ENCODE measurements at places on chromosomes 16 and 17. TPM values are rescaled to one million over a fixed set of nuclear protein-coding genes. Genes with fewer than 3 reads are reported as not detected.

The DHRS13 gene
- 27.3 TPM for total RNA-seq

The MFSD6L gene
- 4.1 TPM for total RNA-seq

- DNase-seq, result no peak
Observed at GRCh38 chr16:51834794-51835193, 683.7 kb upstream of the SALL1 start.

GRCh38 chr16:57953857-57954256, 17.1 kb downstream of the CNGB1 start:
- no peak for DNase-seq

DNA sequence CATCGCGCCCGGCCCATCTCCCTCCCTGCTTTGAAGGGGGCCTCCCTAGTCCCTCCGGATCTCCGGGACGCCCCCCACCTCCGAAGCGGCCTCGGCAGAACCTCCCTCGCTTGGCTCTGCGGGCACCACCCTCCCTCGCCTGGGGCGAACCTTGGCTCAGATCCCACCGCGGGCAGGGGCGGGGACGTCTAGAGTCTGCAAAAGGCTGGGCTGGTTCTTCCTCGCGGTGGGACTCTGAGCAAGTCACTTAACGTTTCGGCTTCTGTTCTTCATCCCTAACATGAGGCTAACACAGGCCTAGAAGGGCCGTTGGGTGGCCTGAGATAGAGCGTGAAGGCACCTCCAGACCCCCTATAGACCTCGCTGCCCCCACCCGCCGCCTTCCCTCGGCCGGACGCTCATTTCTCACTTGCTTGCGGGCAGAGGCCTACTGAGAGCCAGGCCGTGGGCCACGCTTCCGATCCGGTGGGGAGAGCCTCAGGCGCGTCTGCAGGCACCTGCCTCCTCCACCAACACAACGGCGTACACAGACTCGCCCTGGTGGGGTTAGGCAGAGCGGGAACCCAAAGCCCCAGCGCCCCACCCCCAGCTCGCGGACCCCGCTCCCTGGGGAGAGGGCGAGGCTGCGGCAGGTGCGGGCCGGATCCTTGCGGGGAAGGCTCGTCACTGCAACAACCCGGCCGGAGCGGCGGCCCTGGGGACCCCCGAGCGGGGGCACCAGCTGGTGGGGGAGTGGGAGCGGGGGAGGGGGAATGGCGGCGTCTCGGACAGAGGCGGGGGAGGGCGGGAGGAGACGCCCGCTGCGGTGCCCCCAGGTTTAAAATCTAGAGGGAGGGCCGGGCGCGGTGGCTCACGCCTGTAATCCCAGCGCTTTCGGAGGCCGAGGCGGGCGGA, 5.4 kb downstream of the MYO1C start:
- peak; percentile 92 for DNase-seq

- no peak for DNase-seq
Observed at GRCh38 chr16:27470567-27471431, 68.8 kb downstream of the IL21R start.

The NEUROD2 gene
- not detected for total RNA-seq

DNA sequence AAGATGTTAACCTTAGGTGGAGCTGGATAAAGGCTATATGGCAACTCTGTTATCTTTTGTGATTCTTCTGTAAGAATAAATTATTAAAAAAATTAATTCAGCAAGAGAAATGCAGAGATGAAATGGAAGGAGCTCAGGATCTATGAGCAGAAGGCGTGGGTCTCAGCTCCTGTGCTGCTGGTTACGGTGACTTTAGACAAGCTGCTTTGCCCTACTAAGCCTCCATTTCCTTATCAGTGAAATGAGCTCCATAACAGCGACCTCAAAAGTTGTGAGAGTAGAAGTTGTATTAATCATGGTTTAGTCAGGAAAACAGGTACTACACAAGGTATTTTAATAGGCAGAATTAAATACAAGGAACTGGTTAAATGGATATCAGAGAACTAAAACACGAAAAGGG, 48.2 kb upstream of the FOXJ1 start:
- no peak for DNase-seq

GRCh38 chr16:1971796-1972489, at the start of gene TBL3:
TSS of gene TBL3 (plus strand) at chr16:1972053. CDS start at chr16:1972165, 112 bp downstream.
- peak; percentile 96 for DNase-seq

DNA sequence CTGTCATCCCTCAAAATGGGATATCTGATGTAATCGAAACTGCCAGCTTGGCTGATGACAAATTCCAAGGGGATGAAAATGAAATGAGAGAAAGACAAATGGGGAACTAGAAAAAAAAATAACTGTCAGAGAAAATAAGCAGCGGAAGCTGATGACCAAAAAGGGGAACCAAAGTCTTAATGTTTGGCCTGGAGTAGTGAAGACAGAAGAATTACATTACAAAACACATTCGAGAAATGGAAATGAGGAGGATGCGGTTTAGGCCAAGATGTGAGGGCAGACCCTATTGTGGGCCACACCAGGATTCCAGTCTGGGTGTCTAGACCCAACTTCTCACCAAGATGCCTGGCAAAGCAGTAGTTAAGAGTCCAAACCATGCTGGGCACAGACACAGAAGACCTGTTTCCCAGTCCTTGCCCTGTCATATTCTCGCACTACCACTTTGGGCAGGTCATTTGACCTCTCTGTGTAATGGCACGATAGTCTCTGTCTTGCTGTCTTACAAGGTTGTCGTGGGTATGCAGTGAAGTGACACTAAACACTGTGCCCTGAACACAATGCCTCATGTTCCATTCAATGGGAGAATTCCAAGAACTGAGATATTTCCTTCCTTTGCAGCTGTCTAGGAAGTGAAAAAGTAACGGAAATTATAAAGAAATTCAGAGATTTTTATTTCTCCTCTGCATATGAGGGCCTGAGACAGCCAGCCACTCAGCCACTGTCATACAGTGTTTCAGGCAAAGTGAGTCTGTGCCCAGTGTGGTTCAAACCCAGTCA, 12.3 kb upstream of the CCL2 start:
- no peak for DNase-seq

GRCh38 chr16:372302-372983, 2.1 kb upstream of the MRPL28 start:
- no peak for DNase-seq

GRCh38 chr16:3706253-3707012, 10.9 kb downstream of the TRAP1 start:
- DNase-seq, result no peak

GRCh38 chr17:83080579-83080857, 1.1 kb downstream of the METRNL start:
- DNase-seq, result no peak

The KRT24 gene
- 0.52 TPM for total RNA-seq

GRCh38 chr16:55021595-55022475, 91.2 kb downstream of the IRX5 start:
- no peak for DNase-seq

Data from ureter (tissue), 1 donor.